Activated naive CD8-positive, alpha-beta T cell treated with anti-CD3 and anti-CD28 coated beads, Interleukin-2, amount 50 U/mL, for 24 hours (primary cell): ENCODE measurements at places on chromosomes 2 and 18.

- no peak overlapping the region for H3K27ac ChIP-seq
- peaks cover 19% of the 10 kb centered on the region for H3K4me1 ChIP-seq
- peak; percentile 11 for DNase-seq
- H3K36me3 ChIP-seq = no peaks in the 10 kb centered on the region
- no peaks in the 10 kb centered on the region for H3K27me3 ChIP-seq
- H3K4me3 ChIP-seq = peak overlapping the region; percentile 15
These were observed 104.1 kb downstream of the CHN1 start for GRCh38 chr2:174901075-174901474.

GRCh38 chr2:237280939-237281338, 133.0 kb downstream of the COL6A3 start:
- H3K36me3 ChIP-seq = no peaks in the 10 kb centered on the region
- no peak overlapping the region for H3K4me3 ChIP-seq
- no peak overlapping the region for H3K27ac ChIP-seq
- H3K27me3 ChIP-seq = peaks cover 22% of the 10 kb centered on the region

GRCh38 chr2:120262761-120263428, 10.2 kb downstream of the RALB start:
- H3K36me3 ChIP-seq = peaks cover 10% of the 10 kb centered on the region
- H3K27me3 ChIP-seq = no peaks in the 10 kb centered on the region
- H3K4me3 ChIP-seq = no peak overlapping the region
- H3K27ac ChIP-seq = no peak overlapping the region
- peaks cover 30% of the 10 kb centered on the region for H3K4me1 ChIP-seq

GRCh38 chr2:235005023-235005422, 53.2 kb downstream of the SH3BP4 start:
- H3K4me3 ChIP-seq = no peak overlapping the region
- no peak overlapping the region for H3K27ac ChIP-seq
- no peaks in the 10 kb centered on the region for H3K36me3 ChIP-seq

DNA sequence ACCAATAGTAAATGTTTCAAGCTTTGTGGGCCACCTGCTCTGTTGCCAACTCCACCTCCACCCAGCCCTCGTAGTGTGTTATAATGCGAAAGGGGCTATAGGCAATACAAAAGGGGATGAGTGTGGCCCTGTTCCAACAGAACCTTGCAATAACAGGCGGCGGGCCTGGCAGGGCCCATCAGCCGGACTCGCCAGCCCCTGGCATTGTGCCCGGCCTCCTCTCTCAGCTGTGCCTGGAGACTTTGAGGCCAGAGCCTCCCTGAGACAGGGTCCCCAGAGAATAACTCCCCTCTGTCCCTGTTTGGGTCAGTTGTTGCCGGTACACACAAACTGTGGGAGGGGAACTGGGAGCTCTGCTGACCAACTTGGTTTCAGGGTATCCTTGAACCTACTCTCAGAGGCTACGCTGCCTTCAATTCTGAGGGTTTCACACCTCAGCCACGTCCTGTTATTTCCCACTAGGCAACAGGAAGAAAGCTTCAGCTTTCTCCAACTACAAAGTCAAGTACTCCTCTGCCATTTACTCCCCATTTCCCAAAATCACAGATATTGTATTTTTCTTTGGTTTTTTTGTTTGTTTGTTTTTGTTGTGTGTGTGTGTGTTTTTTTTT, 58.0 kb upstream of the ZNF236 start:
- no peak overlapping the region for H3K27ac ChIP-seq
- peaks cover 2% of the 10 kb centered on the region for H3K27me3 ChIP-seq
- peaks cover 12% of the 10 kb centered on the region for H3K4me1 ChIP-seq
- no peaks in the 10 kb centered on the region for H3K36me3 ChIP-seq

DNA sequence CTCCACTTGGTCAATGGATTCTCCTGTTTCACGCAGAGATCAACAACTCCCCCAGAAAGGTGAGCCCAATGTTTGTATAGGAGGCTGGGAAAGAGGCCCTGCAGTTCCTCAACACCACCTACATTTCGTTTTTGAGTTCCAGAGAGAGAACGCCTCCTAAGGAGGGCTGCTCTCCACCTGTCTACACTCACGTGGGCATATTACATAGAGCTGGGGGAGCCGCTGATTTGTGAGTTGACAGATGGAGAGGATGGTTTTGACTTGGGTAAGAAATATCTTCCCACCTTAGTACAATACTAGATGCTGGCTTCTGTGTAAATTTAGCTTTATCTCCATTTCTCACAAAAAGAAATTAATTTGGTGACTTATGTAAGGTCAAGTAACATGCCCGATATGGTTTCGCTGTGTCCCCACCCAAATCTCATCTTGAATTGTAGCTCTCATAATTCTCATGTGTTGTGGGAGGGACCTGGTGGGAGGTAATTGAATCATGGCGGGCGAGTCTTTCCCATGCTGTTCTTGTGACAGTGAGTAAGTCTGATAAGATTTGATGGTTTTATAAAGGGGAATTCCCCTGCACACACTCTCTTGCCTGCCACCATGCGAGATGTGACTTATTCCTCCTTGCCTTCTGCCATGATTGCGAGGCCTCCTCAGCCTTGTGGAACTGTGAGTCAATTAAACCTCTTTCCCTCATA, 274.5 kb upstream of the PXDN start:
- no peak for DNase-seq
- peaks cover 5% of the 10 kb centered on the region for H3K27me3 ChIP-seq
- no peak overlapping the region for H3K4me3 ChIP-seq

DNA sequence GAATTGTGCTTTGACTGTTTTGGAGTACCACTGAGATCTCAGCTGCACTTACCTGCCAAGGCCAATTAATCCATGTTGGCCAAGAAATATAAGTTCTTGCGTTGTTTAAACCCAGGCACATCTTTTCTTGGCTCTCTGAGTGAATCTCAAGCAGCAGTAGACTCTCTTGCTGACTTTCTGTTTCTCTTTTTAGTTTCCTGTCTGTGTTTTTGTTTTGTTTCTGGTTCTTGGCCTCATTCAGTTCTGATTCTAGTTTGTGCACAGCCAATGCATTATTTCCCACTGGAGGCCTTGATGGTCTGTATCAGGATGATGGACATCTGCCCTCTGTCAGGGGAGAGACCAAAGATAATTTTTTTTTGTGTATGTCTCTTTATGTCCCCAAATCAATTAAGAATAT, 379.4 kb downstream of the CDH2 start:
- DNase-seq = no peak
- no peaks in the 10 kb centered on the region for H3K27me3 ChIP-seq
- H3K4me1 ChIP-seq = no peaks in the 10 kb centered on the region
- H3K27ac ChIP-seq = no peak overlapping the region
- no peak overlapping the region for H3K4me3 ChIP-seq

DNA sequence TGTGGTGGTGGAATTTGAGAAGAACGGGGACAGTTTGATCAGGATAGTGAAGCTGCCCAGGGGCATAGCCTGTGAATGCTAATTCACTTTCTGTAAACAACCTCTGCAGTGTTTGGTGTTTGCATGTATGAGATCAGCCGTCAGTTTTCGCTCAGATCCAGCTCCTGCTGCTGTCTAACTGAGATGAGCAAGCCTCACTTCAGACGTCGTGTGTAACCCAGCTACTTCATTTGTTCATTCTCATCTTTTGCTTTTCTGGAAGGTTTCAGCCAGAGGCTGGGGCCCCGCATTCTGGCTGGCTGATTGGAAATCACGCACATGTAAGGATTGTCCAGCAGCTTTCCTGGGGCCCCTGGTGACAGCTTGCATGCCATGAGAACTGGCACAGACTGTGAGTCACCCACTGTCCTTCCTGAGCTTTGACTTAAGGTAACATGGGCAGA, 48.9 kb downstream of the LDLRAD4 start:
- peak overlapping the region; percentile 64 for H3K4me3 ChIP-seq
- H3K4me1 ChIP-seq = peaks cover 60% of the 10 kb centered on the region
- H3K27me3 ChIP-seq = no peaks in the 10 kb centered on the region
- H3K36me3 ChIP-seq = no peaks in the 10 kb centered on the region

GRCh38 chr2:12606472-12607000, 110.2 kb upstream of the TRIB2 start:
- H3K4me3 ChIP-seq = no peak overlapping the region
- no peaks in the 10 kb centered on the region for H3K36me3 ChIP-seq
- H3K27me3 ChIP-seq = peaks cover 3% of the 10 kb centered on the region
- no peak overlapping the region for H3K27ac ChIP-seq
- peaks cover 23% of the 10 kb centered on the region for H3K4me1 ChIP-seq

DNA sequence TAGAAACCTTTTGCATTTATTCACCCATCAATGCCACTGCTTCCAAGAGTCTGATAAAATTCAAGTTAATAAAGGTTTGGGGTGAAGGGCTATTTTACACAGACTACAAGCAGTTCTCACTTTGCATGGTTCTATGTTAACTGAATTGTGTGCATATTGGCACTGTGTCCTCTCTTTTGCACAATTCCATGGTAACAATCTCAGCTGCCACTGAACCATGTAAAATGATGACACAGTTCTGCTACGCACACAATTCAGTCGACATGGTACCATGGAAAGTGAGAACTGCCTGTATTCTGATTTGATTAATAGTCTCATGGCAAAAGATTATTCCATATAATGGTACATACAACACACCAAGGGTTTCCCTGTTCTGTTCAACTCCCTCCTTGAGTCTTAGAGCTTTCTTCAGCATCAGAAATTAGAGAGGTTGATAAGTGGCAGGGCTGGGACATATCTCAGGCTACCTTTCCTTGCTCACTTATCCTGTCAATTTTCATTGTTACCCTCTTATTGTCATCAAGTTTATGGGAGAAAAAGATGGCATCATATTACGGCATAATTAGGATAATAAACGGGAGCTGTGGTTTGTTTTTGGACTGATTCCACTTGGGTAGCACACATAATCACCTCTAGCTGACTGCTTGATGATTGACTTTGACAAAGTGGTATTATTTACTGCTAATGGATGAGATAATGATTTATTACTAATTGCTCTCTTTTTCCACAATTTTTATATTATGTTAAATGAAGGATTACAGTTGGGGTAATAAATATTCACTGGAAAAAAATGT, 139.3 kb upstream of the CREB1 start:
- peaks cover 7% of the 10 kb centered on the region for H3K4me1 ChIP-seq
- H3K4me3 ChIP-seq = no peak overlapping the region
- H3K27me3 ChIP-seq = peaks cover 2% of the 10 kb centered on the region
- no peak for DNase-seq

DNA sequence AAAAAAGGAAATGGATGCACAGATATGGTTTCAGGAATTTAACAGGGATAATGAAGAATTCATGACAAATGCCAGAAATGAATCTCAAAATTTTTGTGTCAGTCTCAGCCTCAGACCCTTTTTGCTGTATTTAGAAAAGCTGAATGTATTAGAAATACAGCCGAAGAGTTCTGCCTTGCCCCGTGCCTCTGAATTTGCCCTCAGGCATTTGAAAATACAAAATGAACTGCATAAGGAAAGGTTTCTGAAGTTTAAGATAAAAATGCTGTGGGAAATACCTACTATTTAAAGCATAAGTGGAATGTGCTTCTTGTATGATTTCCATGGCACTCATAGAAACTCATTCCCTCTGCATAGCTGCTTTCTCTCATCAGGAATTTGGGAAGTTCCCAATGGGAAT, 1580.6 kb downstream of the DPP10 start:
- no peak overlapping the region for H3K27ac ChIP-seq
- H3K27me3 ChIP-seq = no peaks in the 10 kb centered on the region
- no peak for DNase-seq
